ENCODE measurements at places on chromosomes 4 and X.

GRCh38 chrX:77938083-77938680 is 27.7 kb downstream of the ATP7A start:
- no peak for DNase-seq

DNA sequence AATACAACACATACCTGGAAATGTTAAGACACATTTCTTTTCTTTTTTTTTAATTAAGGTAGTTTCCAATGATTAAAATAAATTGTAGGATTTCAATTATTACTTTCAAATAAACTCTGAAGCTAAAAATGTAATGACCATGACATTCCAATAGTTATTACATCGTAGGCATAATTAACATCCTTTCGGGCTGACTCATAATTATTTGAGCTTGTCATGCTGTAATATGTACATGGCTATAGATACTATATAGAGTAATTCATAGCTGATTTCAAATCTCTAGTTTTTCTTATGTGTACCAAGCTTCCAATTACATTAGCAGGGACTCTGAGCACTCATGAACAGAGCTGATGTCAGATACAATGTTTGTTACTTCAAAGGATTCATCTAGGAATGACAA is 125.7 kb upstream of the GABRG1 start:
- DNase-seq = no peak

GRCh38 chr4:145881989-145882388 is 56.6 kb downstream of the ZNF827 start:
- DNase-seq = no peak

DNA sequence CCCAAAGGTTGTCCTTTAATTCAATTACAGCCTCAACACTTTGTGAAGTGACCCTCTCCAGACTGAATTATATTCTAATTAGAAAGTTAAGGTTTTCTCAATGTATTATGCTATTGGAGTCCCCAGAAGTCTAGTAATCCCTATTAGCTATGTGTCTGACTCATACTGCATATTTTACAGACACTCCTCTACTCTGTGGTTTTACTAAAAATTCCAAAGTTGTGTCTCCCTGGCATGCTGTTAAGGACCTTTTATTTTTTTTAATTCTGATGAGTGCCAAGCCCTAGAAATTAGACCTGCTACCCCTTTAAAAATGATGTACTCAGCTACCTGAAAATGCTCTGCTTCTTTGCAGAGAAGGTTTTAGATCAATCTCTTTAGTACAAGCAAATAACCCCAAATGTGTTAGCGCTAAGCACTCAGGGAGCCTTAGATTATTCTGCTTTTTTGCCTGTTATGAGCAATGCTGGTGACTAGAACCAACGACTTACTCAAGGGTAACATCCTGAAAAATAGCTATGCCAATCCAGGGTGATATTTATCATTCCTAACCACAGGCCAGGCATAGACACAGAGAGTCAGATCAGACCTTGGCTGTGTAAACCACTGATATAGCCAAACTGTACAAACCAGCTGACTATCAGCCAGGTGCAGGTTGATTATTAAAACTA is 26.1 kb upstream of the CXCL13 start:
- DNase-seq = no peak

DNA sequence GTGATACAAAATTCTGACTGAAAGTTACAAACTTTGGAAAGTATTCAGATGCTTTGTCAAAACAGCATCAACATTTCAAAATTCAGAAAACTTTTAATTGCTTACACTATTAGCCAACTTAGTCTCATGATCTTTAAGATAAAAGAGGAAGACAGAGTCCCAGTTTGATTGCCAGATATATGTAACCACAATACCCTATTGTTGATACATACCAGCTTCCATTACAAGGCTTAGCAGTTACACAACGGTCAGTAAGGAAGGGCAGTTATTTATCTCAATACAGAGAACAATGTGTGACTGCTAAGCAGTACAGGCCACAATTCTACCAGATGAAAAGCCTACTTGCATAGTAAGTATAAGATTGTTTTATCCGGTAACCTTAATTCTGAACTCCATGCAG is 138.4 kb downstream of the SPANXN3 start:
- DNase-seq = no peak

All from activated CD4-positive, alpha-beta T cell treated with anti-CD3 and anti-CD28 coated beads, Interleukin-2, amount 50 U/mL, for 48 hours (primary cell).